ENCODE measurements at places on chromosomes 7 and 10.

GRCh38 chr10:33183655-33184054, 150.8 kb downstream of the NRP1 start:
- DNase-seq, result no peak

GRCh38 chr10:47264797-47265281, 35.2 kb upstream of the GDF10 start:
- no peak for DNase-seq

GRCh38 chr10:1401071-1401965, 336.0 kb downstream of the ADARB2 start:
- DNase-seq, result no peak

DNA sequence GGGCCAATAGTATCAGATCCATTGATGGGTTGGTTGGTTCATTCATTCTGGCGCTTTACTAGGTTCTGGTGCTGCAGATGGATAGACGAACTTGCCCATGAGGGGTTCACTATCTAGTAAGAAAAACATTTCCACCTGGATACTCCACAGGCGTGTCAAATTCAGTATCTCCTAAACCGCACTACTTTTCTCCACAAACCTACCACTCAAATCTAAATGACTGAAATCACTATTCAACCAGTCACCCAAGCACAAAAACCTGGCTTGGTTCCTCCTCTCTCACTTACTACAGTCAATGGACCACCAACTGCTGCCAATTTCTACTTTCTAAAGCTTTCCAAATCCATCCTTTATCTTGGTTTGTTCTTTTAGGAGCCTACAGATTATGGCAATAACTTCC, 572 bp downstream of the AGK start:
- no peak for DNase-seq

DNA sequence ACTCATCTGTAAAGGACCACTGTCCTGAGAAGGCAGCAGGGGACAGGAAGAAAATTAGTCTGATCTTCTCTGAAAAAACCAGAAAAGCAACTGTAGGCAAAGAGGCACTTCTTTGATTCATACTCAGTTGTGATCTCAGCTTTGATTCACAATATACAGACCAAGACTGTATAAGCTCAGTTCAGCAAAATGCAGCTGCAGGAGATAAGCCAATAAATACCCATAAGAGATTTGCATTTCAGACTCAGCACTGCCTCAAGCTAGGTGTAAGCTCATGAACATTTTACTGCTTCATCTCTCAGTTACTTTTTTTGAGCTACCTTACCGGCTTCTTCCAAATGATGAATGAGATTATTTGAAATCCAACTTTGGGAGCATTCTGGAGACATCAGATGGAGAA, 64.2 kb upstream of the LYZL1 start:
- no peak for DNase-seq

- no peak for DNase-seq
Measured at GRCh38 chr10:26737730-26738129, 40.2 kb downstream of the PDSS1 start.

DNA sequence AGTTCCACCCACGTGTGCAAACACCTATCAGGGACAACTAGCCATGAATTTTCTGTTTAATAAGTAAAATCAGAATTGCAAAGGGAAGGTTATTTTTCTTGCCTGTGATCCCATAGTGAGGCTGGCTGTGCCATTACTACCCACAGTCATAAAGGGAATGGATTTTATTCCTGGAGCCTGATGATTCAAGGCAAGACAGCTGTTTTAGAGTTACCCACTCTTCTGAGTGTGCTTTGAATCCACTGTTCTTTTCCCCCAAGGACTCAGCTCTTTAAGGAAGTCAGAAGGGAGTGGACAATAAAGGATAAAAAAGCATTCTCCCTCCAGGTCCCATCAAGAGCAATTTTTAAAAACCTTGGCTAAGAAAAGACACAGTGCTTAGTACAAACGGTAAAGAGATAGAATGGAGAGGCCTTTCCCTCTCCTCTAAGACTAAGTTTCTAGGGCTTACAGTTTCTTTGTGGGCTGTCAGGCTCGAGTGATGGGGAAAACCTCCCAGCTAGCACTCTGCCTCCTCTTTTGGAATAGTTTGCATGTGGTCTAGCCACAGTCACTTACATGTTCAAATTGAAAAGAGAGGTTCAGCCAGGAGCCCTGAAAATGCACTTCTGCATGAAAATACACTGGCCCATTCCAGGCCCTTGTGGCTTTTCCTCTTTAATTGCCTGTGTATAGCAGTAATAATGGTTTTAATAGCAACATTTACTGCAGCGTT, 5.1 kb upstream of the LRRC4 start:
- DNase-seq, result no peak

GRCh38 chr10:60414877-60415585, 25.4 kb upstream of the ANK3 start:
- DNase-seq, result no peak

GRCh38 chr10:93206652-93207051, 133.0 kb downstream of the CYP26A1 start:
- no peak for DNase-seq

GRCh38 chr10:11225935-11226334, 208.3 kb downstream of the CELF2 start:
- DNase-seq, result no peak

GRCh38 chr7:26554952-26555351, 263.3 kb downstream of the SNX10 start:
- DNase-seq, result no peak

DNA sequence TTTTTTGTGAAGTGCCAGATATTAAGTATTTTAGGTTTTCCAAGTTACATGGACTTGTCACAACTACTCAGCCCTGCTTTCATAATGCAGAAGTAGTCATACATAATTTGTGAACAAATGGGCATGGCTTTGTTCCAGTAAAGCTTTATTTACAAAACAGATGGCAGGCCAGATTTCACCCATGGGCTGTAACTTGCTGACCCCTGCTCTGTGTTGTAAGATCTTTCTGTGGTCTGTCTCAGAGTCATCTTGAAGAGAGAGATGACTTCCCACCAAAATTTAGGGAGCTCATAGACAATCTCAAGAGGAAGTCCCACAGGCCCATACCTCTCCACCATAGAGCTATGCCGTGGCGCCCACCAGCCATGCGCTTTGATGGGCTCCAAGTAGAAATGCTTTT, 616.1 kb downstream of the LRMDA start:
- DNase-seq, result no peak

GRCh38 chr7:118449797-118450567, 225.5 kb downstream of the ANKRD7 start:
- no peak for DNase-seq

GRCh38 chr10:98340940-98341310, 72.9 kb upstream of the LOXL4 start:
- DNase-seq, result no peak

GRCh38 chr7:11758627-11759111, 73.3 kb downstream of the THSD7A start:
- DNase-seq, result no peak
